ENCODE measurements at places on chromosomes 5 and 9. TPM values are rescaled to one million over a fixed set of nuclear protein-coding genes. Genes with fewer than 3 reads are reported as not detected.
A peak's percentile ranks its signal among the peaks of the same experiment; 100 is the strongest.

SLC6A7 gene
- not detected for total RNA-seq

GRCh38 chr5:32312197-32312594 is 543 bp downstream of the MTMR12 start:
- DNase-seq, result peak; percentile 68
- peak overlapping the region; percentile 91 for H3K4me3 ChIP-seq
- H3K4me1 ChIP-seq, result peaks cover 11% of the 10 kb centered on the region
- peak overlapping the region; percentile 58 for H3K27ac ChIP-seq
- H3K36me3 ChIP-seq, result no peaks in the 10 kb centered on the region

- no peak overlapping the region for H3K4me3 ChIP-seq
- H3K27ac ChIP-seq, result no peak overlapping the region
- H3K36me3 ChIP-seq, result no peaks in the 10 kb centered on the region
- H3K4me1 ChIP-seq, result 0 out of 2 replicates have a peak, but pooled peaks cover 3% of the 10 kb centered on the region
- DNase-seq, result no peak
These were observed 44.1 kb upstream of the SYNPO start for GRCh38 chr5:150596313-150596712.

DNA sequence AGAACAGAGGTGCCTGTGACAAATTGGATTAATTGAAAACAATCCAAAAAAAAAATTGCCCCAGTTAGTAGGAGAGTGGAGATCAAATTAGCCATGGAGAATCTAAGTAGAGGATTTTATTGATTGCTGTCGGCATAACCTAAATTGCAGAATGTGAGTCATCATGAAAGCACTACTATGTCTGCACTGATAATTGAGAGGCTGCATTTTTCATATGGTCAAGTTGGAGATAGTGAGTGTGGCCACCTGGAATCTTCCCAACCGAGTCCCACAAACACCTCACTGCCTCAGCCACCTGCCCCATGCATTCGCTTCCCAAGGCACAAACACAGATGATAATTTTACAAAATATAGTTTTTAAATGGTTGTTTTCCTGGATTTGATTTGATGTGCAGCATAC is 123.7 kb downstream of the NTRK2 start:
- H3K27me3 ChIP-seq, result no peaks in the 10 kb centered on the region
- no peak overlapping the region for H3K27ac ChIP-seq
- no peak for DNase-seq
- H3K4me1 ChIP-seq, result no peaks in the 10 kb centered on the region
- H3K36me3 ChIP-seq, result no peaks in the 10 kb centered on the region
- no peak overlapping the region for H3K4me3 ChIP-seq

DNA sequence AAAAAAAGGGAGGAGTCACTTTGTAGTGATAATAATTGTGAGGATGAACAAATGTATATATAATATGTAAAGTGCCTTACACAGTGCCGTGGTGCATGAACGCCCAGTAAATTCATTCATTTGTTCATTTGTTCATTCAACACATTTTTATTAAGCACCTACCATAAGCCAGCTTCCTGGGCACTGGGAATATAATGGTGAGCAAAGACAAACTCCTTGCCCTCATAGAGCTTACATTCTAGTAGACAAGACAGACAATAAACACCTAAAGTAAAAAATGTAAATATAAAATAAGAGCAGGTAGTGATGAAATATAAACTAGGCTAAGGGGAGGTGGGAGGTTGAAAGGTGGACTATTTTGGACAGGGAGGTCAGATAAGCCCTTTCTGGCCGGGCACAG is 32.0 kb downstream of the SPRY4 start:
- no peak for DNase-seq
- no peak overlapping the region for H3K4me3 ChIP-seq
- H3K27me3 ChIP-seq, result no peaks in the 10 kb centered on the region
- H3K27ac ChIP-seq, result 0 out of 2 replicates have a peak overlapping the region, but pooled peaks have one; percentile 45

PLGRKT gene
- 13.1 TPM for total RNA-seq

ARL14EPL gene
- not detected for total RNA-seq

STING1 gene
- total RNA-seq, result not detected

FSTL4 gene
- 1.4 TPM for total RNA-seq

GRCh38 chr9:19087106-19088000 is 15.4 kb downstream of the HAUS6 start:
- no peaks in the 10 kb centered on the region for H3K27me3 ChIP-seq
- DNase-seq, result no peak
- H3K4me1 ChIP-seq, result no peaks in the 10 kb centered on the region
- no peak overlapping the region for H3K4me3 ChIP-seq
- H3K36me3 ChIP-seq, result peaks cover 88% of the 10 kb centered on the region

DNA sequence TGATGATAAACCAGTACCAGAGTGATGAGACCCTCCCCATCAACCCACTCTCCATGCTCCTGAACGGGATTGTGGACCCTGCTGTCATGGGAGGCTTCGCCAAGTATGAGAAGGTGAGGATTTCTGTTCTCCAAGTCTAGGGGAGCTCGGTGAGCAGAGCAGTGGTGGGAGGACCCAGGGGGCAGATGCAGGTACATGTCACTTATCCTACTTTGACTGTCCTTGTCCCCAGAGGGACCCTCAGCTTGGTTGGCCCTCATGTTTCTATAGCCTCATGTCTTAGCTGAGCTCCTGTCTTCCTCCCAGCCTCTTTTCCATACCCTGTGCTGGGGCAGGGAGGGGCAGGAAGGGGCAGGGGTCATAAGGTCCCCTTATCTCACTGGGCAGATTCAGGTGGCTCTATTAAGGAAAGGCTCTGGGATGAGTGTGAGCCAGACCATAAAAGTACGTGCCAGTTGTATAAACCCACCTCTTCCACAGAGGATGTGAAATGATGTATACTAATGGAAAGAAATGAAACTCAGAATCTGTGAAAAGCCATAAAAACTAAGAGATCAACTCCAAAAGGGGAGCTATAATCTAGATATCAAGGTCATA is 38.0 kb upstream of the FOXI1 start:
- no peaks in the 10 kb centered on the region for H3K36me3 ChIP-seq
- H3K4me1 ChIP-seq, result peaks cover 4% of the 10 kb centered on the region
- no peak for DNase-seq

- no peaks in the 10 kb centered on the region for H3K36me3 ChIP-seq
- H3K27ac ChIP-seq, result no peak overlapping the region
- no peak overlapping the region for H3K4me3 ChIP-seq
- DNase-seq, result peak; percentile 53
These were observed 8.7 kb upstream of the TRPC7 start for GRCh38 chr5:136374003-136374402.

DNA sequence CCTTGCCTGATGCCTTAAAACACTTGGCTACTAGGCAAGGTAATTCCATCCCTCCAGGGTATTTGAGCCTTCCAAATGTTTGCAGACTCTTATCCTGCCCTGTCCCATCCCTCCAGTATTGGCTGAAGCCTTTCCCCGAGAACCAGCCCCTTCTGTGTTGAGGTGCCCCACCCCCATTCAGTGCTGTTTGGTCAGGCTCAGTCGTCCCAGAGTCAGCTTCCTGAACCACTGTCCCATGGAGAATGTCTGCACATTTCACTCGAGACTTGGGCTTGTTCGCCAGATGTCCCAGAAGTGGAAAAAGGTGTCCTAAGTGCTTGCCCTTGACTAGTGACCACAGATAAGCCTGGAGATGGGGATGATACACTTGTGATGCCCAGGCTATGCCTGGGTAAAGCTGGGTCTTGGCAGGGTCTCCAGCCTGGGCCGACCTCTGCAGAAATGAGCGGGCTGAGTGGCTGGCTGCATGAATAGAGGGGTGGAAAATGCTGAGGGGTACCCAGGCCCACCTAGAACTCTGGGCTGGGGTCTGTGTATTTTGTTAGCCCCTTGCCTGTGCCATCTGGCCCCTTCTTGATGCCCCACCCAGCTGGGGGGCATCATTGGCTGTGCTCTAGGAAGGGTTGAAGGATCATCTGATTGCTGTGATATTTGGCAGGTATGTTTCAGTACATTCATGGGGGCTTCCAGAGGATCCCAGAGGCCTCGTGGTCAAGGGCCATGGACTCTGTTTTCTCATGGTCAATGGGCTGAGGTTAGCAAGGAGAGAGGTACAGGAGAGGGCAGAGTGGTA is 178.4 kb downstream of the MACROH2A1 start:
- no peaks in the 10 kb centered on the region for H3K36me3 ChIP-seq
- H3K27ac ChIP-seq, result no peak overlapping the region
- 0 out of 2 replicates have a peak, but pooled peaks cover under 1% of the 10 kb centered on the region for H3K4me1 ChIP-seq
- no peaks in the 10 kb centered on the region for H3K27me3 ChIP-seq
- H3K4me3 ChIP-seq, result no peak overlapping the region

DNA sequence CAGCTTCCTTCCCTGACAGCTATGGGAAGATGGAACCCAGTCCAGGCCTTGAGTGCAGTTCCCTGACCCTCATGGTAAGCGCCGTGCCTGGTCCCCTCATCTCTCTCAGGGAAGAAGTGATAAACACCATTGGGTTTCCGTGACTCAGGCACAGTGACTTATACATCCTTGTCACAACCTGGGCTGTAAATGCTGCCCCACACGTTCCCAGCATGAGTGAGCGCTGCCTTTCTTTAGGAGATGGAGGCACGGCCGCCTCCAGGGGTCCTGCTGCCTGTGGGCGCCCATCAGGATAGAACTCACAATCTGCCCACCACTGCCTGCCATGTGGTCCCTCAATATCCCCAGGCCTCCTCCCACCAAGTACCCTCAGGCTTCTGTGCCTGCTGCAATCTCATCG is 8.3 kb upstream of the NKD2 start:
- peaks cover 26% of the 10 kb centered on the region for H3K27me3 ChIP-seq
- H3K4me1 ChIP-seq, result no peaks in the 10 kb centered on the region
- no peak overlapping the region for H3K27ac ChIP-seq
- DNase-seq, result no peak
- H3K36me3 ChIP-seq, result no peaks in the 10 kb centered on the region
